Endothelial cell (in vitro differentiated cells): ENCODE measurements at places on chromosomes 2 and 18. TPM values are rescaled to one million over a fixed set of nuclear protein-coding genes. Genes with fewer than 3 reads are reported as not detected.

Gene PKDCC
- total RNA-seq = 9.6 TPM

Gene MPPE1
- total RNA-seq = 32.8 TPM

Gene MC5R
- 0.56 TPM for total RNA-seq

Gene C2orf81
- total RNA-seq = 5.0 TPM

Gene MAP4K3
- 51.1 TPM for total RNA-seq

Gene LHCGR
- total RNA-seq = not detected

Gene COLEC12
- total RNA-seq = 157 TPM

Gene GALNT5
- total RNA-seq = 0.15 TPM

Gene STK25
- total RNA-seq = 296 TPM

Gene DLGAP1
- total RNA-seq = 1.8 TPM

Gene SPATS2L
- total RNA-seq = 72.9 TPM

Gene IL36RN
- not detected for total RNA-seq

Gene CPO
- total RNA-seq = not detected

Gene FAM228B
- total RNA-seq = 21.3 TPM

Gene COX5B
- 191 TPM for total RNA-seq
